A549 (cell line): ENCODE measurements at places on chromosomes 6 and 20.
A peak's percentile ranks its signal among the peaks of the same experiment; 100 is the strongest.

DNA sequence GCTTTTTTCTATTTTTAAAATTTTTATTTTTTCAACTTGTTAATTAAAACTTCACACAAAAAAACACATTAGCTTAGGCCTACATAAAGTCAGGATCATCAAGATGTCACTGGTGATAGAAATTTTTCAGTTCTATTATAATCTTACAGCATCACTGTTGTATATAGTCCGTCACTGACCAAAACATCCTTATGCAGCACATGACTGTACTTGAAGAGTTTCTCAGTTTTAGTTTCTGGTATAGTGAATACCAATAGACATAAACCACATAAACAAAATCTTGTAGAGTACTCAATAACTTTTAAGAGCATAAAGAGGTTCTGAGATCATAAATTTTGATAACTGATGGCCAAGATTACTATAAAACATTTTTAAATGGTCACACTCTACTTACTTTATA is 71.8 kb downstream of the ASCC3 start:
- no peak for DNase-seq

DNA sequence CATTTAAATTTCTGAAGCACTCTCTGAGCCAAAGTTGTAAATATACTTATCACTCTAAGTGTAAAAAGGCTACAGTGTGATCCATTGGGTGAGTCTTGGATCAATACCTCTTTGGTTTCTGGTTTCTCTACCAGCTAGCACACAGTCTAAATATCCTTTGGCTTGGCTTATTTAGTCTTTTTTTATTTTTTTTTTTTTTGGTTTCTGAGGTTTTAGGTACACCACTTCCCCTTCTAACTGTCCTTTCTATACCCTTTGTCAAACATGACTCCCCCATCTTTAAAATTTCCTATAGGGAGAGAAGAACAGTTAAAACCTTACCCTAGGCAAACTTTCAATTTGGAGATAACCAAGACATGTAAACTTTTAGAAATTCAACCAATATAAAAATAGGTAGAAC is 379.0 kb downstream of the PHF3 start:
- no peak for DNase-seq

DNA sequence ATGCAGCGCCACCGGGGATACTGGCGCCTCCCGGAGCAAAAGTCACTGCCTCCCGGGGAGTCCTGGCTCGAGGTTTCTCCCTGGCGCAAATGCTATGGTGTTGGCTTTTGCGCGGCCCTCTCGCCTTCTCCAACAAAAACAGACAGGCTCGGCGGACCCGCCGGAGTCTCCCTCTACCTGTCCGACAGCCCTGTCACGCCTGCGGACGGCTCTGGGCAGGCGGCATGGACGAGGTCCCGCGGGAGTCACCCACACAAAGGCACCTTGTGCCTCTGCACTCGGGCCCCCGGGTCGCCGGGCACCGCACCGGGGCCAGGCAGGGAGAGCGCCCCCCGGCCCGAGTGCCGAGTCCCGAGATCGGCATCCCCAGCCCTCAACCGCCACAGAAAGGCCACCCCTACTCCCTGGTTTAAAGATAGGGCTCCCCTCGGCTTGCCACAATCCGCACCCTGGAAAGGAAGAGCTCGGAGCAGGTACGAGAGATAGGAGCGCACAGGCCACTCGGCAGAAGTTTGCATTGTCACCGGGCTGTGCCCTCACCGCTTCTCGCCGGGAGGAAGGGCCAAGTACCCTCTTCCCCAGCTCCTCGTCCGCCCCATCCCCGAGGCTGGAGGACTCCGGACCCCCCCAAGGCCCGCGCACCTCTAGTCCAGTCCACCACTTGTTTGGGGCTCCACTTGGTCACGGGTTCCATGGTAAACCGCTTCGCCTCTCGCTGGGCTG is 903 bp downstream of the CNKSR3 start:
- no peak for DNase-seq

GRCh38 chr20:61376541-61377240 is 124.6 kb downstream of the CDH4 start:
- DNase-seq: no peak

DNA sequence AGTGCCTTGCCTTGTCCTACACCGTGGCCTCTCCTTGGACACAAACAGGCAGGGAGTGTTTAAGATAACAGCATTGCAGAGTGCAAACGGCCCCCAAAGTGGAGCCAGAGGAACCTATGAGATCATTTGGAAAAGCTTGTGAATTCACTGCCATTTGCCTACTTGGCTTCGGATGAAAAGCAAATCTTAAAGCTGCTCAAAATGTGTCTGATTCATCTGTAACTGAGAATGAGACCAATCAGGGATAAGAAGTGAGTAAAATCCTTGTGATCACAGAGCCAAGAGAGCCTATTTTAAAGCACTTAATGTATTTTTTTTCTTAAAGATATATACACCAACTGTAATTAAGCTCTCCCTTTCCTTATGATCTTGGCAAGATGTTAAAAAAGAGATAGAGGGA is 65.7 kb upstream of the BACH2 start:
- no peak for DNase-seq

DNA sequence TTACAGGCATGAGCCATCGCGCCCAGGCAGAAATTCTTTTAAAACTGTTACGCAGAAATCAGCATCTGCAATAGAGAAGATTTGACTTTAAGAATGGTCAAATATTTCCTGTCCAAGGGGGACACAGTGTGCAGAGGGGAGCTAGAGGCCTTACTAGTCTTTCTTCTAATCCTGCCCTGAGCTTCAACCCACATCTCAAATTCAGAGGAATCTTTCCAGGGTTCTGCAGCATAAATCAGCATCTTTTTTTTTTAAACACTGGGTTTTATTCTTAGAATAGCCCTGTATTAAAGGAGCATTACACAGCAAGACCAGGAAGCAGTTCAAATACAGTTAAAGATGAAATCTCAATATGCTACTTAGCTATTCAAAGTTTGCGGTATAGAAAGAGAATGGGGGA is 81.1 kb downstream of the DTNBP1 start:
- no peak for DNase-seq

- DNase-seq: no peak
These were observed 26.2 kb upstream of the EEF1A1 start for GRCh38 chr6:73547036-73547435.

DNA sequence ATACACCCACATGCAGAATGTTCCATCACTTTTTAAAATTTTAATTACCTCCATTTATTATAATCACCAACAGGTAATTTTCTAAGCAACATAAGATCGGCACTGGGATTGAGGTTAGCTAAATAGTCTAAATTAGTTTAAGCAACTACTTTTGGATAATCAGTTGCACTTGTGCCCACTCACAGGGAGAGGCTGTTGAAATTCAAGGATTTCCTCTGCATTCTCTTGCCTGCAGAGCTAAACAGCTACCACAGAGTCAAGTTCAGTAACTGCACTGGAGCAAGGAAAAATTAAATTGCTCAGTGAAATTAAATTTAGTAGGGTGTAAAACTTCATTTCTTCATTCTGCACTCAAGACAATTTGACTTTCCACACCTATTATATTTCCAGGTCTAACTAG is 120.7 kb upstream of the CCDC28A start:
- DNase-seq: no peak

- DNase-seq: no peak
These were observed 34.9 kb downstream of the BTBD3 start for GRCh38 chr20:11952639-11953038.

DNA sequence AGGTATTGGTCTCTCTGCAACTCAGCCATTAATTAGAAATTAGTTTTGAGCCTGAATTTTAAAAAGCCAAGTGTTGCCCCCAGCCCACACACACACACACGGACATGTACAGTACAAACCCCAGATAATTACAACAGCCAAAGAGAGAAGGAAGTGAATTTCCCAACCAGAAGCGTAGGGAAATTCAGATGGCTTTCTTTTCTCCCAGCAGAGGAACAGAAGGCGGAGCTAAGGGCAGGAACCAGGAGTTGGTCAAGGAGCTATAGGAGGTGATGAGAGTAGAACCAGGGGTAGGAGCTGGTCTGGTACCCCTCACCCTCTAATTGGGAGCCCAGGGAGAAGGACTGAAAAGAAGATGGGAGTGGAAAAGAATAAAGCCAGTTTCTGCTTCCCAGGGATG is 3.9 kb upstream of the ZBTB9 start:
- no peak for DNase-seq

DNA sequence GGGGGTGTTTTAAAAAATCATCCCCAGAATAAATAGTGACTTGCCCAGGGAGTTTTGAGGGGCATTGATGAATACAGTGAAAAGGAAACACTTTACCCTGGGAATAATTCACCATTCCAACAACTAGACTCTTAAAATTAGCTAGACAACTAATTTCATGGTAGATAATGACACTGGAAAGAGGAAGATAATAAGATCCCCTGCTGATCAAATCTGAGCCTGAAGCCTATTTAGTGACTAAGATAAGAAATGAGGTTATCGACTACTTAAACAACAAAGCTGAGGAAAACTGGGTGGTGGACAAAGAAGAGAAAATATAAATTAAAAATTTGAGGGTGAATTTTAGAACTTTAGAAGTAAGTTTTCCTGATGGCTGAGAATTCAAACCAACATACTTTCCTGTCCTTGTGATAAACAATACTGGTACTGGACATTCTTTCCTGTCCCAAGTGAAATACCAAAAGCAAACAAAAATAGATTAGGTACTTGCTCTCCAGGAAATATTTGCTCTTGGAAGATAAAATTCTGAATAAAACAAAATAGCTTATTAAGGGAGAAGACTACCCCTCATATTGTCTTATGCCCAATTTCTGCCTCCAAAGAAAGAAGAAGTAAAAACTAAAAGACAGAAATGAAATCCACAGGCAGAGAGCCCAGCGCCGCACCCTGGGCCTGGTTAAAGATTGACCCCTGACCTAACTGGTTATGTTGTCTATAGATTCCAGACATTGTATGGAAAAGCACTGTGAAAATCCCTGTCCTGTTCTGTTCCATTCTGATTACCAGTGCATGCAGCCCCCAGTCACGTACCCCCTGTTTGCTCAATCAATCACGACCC is 64.0 kb upstream of the ADGRF4 start:
- DNase-seq: no peak

- no peak for DNase-seq
These were observed 38.8 kb downstream of the ZFAND3 start for GRCh38 chr6:37858363-37858762.

- DNase-seq: peak; percentile 48
These were observed 113.3 kb upstream of the SSTR4 start for GRCh38 chr20:22921595-22922421.
